ENCODE measurements at places on chromosomes 7 and 10.

DNA sequence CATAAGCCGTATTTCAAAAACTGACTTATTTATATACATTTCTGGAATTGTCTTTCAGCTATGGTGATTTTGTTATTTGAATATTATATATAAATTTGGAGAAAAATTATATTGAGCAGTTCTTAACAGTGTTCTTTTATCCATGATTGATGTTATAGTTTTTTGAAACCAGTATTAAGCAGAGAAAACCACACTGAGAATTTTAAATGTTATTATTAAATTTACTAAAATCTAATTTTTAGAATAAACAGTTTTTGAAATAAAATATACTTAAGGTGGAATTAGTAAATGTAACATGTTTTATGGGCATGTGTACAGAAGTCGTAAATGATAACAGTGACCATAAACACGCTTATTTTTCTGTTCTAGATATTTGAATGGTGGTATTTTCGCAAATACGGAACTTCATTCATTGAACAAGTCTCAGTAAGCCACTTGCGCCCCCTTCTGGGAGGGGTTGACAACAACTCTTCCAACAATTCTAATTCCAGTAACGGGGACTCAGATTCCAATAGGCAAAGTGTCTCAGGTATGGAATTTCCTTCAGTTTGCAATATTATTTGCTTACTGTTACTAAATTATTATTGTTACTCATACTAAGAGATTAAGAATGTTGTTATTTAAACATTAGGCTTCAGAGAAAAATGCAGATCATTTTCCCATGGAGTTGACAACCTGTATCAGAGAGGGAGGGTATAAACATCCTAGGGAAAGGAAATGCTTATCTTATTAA is 166.1 kb downstream of the ST7 start:
- peak; percentile 64 for DNase-seq

GRCh38 chr10:528173-529165 is 161.0 kb downstream of the DIP2C start:
- DNase-seq = no peak

DNA sequence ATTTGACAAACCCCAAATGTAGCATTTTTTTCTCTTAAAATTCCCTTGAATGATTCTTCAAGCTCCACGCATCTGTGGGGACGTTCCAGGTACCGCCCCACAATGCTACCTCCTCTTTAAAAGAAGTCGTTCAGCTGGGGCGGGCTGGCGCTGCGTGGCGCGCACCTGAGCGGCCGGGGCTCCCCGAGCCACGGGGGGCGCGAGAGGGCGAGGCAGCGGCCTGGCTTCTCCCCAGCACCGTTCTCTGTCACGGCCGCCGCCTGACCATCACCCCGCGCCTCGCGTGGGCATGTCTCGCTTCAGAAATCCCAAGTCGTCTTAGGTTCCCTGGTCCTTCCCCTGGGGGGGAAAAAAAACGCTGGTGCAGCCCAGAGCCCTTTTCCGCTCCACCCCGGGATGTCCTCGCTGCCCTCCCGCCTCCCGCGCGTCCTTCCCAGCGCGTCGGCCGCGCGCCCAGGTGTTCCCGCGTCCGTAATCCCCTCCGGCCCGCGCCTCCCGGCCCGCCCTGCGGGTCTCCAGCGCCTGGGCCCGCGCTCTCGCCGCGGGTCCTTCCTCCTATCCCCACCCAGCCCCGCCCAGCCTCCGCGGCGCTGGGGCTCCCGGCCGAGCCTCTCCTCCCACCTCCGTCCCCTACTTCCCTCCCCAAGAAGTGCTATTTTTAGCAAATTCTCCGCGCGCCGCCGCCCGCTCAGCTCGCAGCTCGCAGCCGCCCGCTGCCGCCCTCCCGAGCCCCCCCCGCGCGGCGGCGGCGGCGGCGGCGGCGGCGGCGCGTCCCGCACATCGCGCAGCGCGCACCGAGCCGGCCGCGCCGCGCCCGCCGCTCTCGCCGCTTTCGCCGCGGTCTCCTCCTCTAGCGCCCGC is 58.7 kb upstream of the PRPS1L1 start:
- DNase-seq = no peak

- DNase-seq = peak; percentile 7
Observed at GRCh38 chr10:103395754-103396066, 565 bp downstream of the ATP5MK start.

DNA sequence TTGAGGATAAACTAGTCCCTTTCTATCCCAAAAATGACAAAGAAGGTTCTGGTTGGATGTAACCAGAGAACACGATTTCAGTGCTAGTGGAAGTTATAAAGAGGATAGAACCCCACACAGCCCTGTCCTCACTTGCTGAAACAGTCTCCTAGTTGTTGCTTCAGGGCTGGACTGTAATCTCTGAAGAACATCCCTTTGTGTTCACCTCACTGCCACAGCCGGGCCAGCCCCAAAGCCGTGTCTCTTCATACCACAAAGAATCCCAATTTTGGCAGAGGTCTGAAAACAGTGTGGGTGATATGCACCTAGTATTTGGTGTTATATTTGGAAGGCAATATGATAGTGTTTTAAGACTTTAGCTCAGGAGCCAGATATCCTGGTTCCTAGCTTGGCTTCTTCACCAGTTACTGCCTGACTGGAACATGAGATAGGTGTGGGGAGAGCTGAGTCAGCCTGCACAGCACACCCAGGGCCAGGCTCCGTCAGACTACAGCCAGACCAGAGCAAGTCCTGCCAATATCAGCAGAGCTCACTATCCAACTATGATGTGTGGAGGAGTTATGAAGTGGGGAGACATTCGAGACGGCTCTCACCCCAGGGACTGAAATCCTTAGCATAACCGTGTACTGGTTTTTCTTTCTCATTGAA is 21.2 kb downstream of the CYP3A4 start:
- peak; percentile 42 for DNase-seq

DNA sequence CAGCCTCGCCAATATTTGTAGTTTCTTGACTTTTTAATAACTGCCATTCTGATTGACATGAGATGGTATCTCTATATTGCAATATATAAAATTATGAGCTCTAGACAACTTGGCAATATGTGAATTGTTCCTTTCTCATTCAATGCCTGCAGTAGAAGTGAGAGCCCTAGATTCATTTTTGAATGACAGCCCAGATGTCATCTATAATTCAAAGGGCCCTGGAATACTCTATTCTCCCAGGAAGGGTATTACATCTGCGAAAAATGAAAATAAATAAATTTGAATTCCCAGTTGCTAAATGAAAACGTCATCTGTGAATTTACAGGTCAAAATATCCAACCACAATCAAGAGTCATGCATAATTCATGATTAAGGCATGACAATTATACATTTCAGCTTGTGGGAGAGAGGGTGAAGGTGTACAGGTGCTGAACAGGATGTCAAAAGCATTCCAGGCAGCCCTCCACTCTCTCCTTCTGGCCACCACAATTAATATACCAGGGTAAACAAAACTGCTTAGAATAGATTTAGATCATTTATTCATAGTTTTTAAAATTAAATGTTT is 1147.3 kb downstream of the XPNPEP1 start:
- no peak for DNase-seq

- DNase-seq = no peak
Observed at GRCh38 chr10:102157224-102157623, 5.0 kb downstream of the NOLC1 start.

DNA sequence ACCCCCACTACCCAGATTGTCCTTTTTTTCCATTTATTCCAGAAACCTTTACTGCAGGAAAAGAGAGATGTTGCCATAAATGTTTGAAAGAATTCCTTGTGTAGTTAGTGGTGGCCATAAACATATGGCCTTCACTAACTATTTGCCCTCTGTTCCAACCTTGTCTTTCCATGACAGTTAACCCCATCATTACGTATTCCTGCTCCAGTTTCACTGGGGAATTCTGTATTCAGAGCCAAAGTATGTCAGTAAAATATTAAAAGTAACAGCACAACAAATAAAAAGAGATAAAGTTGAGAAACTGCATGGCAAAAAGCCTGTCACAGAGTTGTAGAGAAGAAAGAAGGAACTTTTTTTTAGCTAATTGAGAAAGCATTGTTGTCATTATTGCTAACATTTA is 261.3 kb downstream of the BICC1 start:
- DNase-seq = no peak

DNA sequence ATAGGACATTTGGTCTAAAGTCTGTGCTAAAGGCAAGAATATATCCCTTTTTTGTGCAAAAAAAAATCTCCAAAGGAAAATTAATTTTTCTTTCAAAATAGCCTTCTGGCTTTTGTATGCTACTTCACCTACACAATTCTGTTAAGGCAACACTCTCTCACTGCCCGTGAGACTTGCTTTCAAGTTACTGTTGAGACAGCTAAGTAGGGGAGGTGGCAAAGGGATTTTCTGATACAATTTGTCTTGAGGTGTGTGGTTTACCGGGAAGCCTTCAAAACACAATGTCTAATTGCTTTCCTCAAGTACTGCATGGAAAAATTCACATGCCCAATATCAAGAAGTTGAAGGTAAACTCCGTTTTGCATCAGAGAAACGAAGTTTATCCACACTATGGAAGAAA is 50.8 kb upstream of the RSU1 start:
- peak; percentile 36 for DNase-seq

- no peak for DNase-seq
Observed at GRCh38 chr10:132476146-132477065, 61.2 kb upstream of the INPP5A start.

- DNase-seq = peak; percentile 100
Observed at GRCh38 chr10:62043421-62044021, 142.0 kb downstream of the ARID5B start.

GRCh38 chr10:125162120-125162931 is 2.0 kb upstream of the CTBP2 start:
- no peak for DNase-seq

DNA sequence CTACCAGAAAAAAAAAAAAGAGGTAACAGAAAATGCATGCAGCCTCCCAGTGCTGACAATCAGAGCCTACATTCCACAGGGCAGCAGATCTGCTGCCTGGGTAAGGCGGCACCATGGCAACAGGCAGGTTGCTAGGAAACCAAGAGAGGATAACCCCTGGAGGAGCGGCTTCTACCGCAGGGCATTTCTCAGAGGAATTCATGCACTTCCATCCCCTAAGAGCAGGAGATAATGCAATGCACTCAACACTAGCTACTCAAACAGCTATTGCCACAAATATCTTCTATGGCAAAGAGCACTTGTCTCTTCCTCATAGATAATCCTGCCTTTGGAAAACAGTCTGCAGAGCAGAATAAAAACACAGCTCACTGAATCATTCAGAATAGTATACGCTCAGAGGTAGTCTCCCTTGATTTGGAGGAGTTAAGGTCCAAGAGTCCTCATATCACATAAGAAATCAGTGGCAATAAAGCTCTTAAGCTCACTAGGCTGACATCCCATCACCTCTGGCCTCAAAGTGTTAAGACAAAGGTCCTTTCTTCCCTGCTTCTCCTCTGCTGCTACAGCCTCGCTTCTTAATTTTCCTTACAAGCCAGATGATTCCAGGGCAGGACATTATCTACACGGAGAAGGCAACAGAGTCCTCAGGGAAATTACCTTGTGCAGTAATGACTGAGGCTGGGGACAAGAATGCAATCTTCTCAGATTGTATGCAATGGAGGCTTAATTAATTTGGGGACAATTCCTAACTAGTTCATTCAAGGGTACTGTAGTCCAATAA is 10.7 kb downstream of the PSAP start:
- peak; percentile 97 for DNase-seq

- peak; percentile 28 for DNase-seq
Observed at GRCh38 chr10:59709395-59710125, at the start of gene SLC16A9. Gene SLC16A9, minus strand, starts transcription at chr10:59709850. Its CDS starts 25,559 bp downstream, at chr10:59684291.

- peak; percentile 66 for DNase-seq
Observed at GRCh38 chr10:87657371-87657770, 2.3 kb upstream of the PAPSS2 start.

- no peak for DNase-seq
Observed at GRCh38 chr10:79552143-79552542, 8.1 kb downstream of the SFTPA2 start.

GRCh38 chr10:124640056-124640455 is 104.1 kb downstream of the FAM53B start:
- DNase-seq = no peak

GRCh38 chr7:105647591-105647990 is 66.3 kb upstream of the EFCAB10 start:
- DNase-seq = no peak

- no peak for DNase-seq
Observed at GRCh38 chr7:116167177-116167576, 43.2 kb upstream of the TES start.

DNA sequence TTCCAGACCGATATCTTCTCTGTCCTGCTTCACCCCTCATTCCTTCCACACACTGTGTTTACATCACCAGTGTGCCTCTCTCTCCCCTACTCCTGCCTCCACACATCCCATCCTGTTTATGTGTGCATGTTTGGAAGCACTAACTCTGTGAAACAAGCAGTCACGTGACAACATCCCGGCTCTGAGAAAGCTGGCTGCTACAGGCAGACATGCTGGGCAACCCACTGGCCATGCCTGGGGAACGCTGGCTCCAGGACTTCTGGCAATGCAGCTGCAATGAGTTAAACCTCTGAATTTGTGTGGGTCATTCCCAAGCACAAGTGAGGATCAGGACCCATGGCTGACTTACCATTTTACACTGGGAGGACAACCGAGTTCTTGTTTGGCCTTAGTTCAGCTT is 74.0 kb downstream of the WNT2 start:
- no peak for DNase-seq

DNA sequence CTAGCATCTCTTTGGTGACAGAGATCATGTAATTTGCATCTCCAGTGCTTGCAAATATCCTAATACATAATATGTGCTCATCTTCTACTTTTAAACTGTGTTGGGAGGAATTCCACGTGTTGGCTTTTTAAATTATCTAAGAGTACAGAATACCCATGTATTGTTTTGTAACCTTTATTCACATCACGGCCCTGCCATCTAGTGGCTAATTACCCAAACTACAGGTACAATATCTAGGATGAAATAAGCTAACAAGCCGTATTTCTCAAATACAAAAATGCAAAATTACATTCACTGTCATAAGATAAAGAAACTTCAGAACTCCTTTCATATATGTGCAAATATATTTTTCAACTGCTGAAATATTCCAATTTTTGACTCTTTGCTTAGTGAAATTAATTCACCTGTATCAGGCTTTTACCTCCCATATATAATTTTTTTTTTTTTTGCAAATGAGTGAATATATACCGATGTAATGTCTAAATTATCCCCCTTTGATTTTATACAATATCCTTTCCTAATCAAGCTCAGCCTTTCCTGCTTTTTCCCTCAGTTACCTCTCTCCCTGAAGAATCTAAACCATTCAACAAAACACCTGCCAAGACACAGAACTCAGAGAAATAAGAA is 30.3 kb upstream of the LSM8 start:
- peak; percentile 43 for DNase-seq

GRCh38 chr7:32516551-32517100 is 21.3 kb downstream of the AVL9 start:
- peak; percentile 46 for DNase-seq

DNA sequence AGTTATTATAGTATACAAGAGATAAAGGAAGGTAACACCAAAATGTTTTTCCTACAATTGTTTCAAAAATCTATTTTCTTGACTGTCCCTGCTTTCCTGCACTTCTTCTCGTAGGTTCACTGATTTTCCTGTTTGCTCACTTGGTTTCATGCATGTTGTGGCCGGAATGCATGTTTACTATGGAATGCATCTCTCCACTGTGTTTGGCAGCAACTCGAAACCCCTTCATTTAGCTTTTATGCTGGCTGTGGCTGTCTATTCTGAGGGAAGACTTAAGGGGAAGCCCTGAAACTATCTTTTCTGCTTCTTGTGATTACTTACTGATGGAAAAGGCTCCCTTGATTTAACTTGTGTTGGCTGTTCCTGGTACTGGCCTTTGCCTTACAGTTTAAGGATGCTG is 120.3 kb downstream of the NRG3 start:
- DNase-seq = no peak

GRCh38 chr7:98434087-98434486 is 33.2 kb upstream of the BAIAP2L1 start:
- no peak for DNase-seq

GRCh38 chr10:84214612-84215235 is 10.6 kb downstream of the LRIT2 start:
- DNase-seq = peak; percentile 7
